ENCODE measurements at places on chromosomes 3 and 15.

DNA sequence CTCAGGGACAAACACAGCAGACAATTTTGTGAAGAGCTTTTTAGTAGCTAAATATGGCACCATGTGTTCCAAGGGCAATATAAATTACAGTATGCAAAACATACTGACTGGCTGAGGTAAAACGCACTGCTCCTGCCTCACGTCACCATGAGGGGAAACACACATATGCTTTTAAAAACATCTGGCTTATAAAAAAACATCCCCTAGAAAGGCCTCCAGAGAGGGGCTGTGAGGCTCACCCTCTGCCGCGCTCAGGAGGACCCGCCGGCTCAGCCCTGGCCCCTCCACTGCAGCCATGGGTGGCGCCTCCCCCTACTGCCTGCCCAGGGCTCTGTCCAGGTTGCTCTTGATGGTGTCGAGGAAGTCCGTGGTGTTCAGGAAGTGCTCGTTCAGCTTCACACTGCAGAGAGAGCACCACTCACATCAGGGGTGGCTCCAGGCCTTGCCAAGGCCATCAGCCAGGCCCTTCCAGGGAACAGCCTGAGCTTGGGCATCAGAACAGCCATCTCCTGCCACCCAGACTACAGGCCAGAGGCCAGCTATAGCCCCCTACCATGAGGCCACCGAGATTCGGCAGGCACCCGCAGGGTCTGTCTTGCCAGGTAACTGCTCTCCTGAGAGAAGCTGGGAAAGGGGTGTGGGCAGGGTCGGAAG is 18.2 kb downstream of the IDH2 start:
- DNase-seq = no peak

GRCh38 chr3:46695962-46696894 is 2.7 kb upstream of the ALS2CL start:
- DNase-seq = no peak

DNA sequence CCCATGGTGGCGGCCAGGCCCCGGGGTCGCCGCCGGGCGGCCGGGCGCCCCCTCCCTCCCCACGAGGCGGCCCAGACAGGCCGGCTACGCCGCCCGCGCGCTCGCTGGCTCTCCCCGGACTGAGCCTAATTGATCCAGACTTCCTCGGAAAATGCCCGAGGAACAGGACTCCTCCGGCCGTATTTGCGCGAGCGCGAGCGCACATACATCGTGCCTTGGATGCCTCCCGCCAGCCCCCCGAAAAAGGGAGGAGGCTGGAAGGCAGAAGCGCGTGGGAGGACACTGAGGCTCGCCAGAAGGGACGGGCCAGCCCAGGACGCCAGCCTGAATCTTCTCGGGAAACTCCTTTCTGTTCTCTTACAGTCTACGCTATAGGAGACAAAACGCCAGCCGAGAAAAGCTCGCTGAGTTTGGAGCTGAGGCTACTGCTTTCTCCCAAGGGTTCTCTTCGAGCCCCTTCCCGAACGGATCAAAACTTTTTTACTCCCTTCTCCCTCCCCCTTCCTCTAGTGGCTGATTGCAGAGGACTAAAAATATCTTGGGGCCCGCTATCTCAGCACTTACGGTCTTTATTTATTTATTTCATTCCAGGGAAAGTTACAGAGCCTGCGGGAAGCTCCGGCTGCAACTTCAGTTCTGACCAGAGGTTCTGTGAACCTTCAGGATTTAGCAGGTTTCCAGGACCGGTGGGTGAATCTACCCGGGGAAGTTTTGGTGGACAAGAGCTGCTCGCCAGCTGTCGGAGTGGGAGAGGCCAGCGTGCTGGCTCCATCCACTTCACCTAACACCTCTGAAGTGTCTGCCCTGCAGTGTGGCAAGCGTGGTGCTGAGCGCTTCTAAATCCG is at the start of gene PDZRN3:
TSS of gene PDZRN3 (minus strand) at position 121 of the 845 bp plus-strand sequence.
- DNase-seq = no peak

DNA sequence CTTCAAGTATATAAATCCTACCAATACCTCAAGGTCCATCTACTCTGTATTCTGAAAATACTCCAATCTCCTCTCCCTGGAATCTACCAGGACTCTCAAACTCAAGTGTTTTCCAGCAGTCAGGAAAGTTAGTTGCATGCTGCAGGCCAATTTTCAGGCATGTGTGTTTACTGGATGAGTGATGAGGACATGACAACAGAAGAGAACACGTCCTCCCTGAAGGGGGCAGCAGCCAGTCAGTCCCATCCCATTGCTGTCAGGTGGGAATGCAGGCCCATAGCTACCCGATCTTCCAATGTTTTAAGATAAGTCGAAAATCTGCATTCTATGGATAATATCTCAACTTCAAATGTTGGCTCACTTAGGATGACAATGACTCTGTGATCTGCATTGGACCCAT is 496.2 kb downstream of the FHIT start:
- no peak for DNase-seq

DNA sequence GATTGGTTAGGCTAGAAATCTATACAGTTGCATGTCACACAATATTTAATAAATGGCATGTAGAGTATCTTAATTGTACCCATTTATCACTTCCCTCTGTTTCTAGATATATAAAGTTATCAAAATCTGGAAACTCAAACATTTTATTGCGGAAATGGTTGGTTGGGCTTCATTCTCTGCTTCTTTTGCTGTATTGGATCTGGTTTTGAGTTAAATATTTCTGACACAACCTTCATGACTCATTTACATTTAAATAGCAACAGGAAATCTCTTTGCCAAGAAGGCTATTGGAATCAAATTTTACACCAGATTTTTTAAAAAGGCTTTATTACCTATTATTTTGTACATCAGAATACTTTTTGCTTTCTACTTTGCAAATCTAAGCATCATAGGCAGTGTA is 153.8 kb downstream of the EBLN2 start:
- DNase-seq = no peak

DNA sequence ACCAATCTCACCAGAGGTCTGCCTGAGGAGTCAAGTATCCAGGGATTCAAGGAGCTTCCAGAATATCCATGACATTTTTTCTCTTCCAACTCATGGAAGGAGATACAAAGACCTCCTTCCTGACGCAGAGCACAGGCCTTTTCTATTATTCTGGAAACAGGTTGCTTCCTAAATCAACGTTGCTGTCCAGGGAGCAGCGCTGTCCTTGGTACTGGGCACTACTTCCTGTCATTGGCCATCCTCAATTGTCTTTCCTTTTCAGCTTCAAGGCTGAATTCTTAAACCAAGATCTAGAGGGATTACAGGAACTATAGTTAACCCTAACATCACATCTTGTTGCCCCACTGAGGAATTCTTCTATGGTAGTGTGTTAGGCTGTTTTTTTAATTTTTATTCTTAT is 50.4 kb upstream of the TBC1D21 start:
- no peak for DNase-seq

DNA sequence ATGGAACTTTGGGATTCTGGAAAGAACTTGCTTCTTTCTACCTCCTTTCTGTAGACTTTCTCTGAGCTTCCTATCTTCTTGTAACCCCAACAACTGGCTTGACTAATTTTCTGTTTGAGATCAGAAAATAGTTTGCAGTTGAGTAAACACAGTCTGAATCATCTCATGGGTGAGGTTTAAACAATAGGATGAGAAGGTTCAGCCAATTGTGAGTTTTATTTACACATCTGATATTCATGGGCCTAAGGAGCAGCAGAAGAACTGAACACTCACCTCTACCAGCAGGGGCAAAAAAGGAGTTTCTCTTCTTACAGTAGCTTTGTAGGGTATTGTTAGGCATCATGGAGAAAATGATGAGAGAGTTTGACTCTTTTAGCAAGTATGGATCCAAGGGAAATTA is 54.2 kb downstream of the DTWD1 start:
- no peak for DNase-seq

DNA sequence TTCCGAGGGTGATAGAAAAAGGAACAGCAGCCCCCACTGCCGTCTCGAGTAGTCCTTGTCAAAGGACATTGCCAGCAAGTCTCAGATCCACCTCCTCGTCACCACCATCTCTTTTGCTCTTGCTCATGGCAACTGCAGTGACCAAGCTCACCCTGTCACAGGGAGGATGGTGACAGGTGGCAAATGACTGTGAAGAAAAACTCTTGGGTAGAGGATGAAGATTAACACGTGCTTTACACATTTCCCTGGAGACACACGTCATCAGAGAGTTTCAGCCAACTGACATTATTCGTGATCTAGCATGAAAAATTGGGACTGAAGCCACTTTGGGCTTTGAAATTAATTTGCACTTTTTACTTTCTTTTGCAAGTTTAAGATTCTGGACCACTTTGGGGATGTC is 174.3 kb downstream of the EBLN2 start:
- DNase-seq = no peak

DNA sequence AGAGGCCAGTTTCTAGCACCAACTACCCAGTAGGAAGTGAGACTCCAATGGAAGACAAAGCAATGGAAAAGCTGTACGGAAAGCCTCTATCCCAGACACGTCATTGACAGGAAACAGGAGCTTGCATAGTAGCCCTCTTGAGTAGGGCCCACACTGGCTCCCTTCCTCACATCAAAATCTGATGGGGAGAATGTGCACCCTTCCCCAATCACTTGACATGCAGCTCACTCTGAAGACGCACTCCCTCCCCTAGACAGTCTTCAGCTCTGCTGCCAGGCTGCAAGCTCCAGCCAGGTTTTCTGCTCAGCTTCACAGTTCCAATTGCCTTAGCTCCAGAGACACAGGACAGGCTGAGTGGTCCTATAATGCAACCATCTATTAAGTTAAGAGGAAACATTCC is 567.8 kb downstream of the EPHB1 start:
- DNase-seq = no peak

DNA sequence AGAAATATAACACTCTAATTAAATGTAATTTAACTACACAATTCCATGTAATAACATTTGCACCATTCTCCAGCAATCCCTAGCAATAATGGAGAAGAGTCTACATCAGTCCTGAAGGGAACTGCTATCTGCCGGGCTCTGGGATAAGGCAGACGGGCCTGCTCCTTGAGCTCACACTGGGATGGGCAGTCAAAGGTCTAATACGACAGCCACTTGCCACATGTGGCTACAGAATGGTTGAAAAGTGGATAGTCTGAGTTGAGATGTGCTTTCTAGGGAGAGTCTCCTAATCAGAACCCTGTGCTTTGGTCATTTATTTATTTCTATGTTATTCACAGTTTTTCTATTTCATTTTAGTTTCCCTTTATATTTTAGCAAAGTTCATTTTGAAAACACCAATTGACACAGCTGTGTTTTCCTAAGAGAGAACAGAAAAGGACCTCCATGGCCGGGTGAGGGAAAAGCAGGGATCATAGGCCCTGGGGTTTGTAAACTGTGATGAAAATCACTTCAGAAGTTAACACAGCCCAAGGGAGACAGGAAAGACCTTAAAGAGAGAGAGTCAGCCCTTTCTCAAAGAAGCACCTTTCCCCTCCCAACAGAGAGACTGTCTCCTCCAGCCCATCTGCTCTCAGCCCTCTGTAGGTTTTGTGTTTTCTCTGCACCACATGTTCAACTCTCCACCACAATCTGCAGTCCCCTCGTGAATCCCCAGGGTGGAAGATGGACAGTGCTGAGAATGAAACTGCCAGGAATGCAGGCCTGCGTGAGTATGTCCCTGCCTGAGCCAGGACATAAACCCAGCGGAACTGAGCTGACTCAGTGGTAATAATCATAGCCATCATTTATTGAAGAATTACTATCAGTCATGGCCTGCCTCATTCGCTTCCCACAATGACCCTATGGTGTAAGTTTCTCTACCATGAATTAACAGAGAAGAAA is 11.6 kb downstream of the FSIP1 start:
- no peak for DNase-seq

- no peak for DNase-seq
These were observed 748.5 kb downstream of the ROBO1 start for GRCh38 chr3:79019137-79019923.

- DNase-seq = no peak
These were observed 8.0 kb upstream of the SEMA4B start for GRCh38 chr15:90192961-90193786.

GRCh38 chr3:35658686-35659085 is 19.4 kb downstream of the ARPP21 start:
- no peak for DNase-seq

- DNase-seq = no peak
These were observed 87.4 kb downstream of the CRTC3 start for GRCh38 chr15:90617171-90617570.

GRCh38 chr3:51908026-51908425 is 4.9 kb upstream of the IQCF1 start:
- DNase-seq = no peak

DNA sequence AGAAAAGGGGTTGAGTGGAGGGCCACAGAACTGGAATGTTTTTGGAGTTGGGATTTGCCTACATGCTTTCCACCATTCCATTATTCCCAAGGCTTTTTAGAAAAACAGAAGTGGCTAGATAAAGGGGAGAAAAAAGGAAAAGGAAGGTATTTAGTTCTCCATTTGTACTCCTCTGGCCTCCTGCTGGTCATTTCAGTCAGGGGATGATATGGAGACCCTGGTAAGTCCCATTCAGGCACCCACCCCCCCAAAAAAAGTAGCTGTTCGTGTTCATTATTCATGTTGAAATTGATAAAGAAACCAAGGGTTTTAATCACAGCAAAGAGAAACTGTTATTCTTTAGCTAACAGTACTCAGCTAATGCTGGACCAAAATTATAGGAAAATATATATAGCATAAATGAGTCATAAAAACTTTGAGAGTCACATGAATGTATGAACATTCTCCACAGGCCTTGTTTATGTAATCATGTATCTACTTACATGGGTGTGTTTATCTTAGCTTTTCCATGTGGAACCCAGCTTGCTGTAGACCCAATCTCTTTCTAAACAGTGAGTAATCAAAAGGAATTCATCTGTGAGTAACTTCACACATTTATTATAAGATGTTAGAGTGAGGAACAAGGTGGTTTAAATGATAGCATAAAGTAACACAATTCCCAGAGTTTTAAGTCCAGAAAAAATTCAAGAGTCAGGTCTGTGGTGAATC is 167.2 kb downstream of the KCNMB2 start:
- no peak for DNase-seq

GRCh38 chr3:21722768-21723167 is 28.2 kb downstream of the ZNF385D start:
- DNase-seq = no peak

DNA sequence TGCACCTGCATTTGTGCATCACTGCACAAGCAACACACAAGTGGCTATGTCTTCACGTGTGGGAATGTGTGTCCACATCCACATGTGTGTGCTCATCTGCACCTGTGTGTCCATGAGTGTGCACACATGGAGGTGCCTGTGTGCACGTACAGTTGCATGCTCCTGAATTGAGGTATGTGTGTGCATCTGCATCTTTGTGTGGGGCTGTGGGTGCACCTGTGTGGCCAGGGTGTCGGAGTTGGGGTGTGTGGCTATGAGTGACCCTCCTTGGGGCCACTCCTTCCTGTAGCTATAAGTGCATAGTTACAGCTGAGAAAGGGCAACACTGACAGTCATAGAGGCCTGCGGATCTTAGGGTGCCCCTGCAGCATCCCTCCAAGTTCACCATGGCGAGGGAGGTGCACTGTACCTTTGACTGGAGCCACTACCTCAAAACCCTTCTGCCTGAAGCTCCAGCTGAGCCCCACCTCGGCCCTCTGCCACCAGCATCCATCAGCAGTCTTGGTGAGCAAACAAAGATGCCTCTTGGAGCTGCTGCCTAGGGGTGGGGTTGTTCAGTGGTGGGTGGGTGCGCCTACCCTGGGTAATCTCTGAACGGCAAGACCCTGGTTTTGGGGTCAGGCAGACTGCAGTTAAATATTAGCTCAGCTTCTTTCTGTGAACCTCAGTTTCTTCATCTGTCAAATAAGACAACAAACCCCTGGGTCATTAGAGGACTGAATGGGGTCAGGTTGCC is 5.2 kb upstream of the HHATL start:
- no peak for DNase-seq

- DNase-seq = no peak
These were observed 630.8 kb upstream of the GBE1 start for GRCh38 chr3:82392203-82392775.

GRCh38 chr3:193771653-193772421 is 178.8 kb downstream of the OPA1 start:
- no peak for DNase-seq

- no peak for DNase-seq
These were observed 919.3 kb downstream of the TUSC7 start for GRCh38 chr3:117628823-117629291.
